ENCODE measurements at places on chromosomes 7 and 10. TPM values are rescaled to one million over a fixed set of nuclear protein-coding genes. Genes with fewer than 3 reads are reported as not detected.

ACSM6 gene
- total RNA-seq, result not detected

OR2A12 gene
- total RNA-seq, result not detected

GRCh38 chr7:150375662-150376521, 3.2 kb upstream of the ZNF775 start:
- H3K36me3 ChIP-seq, result peaks cover 4% of the 10 kb centered on the region
- no peak overlapping the region for H3K4me3 ChIP-seq
- no peaks in the 10 kb centered on the region for H3K27me3 ChIP-seq

DNA sequence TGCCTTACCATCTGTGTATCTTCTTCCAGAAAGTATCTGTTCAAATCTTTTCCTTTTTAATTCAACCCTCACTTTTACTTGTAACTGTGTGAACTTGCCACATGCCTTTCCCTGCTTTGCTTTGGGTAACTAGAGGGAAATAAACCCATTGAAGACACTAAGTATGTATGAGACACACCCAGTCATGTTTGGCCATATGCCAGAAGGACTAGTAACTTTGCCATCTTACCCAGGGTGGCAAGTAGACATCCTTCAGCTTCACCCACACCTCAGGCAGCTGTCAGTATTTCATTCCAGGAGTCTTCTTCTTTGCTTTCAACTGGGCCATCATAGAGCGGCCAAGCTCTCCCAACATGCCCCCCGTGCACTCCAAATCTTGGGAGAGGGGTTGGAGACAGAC, 323.1 kb downstream of the TNS3 start:
- no peak overlapping the region for H3K27ac ChIP-seq
- no peak for DNase-seq
- no peaks in the 10 kb centered on the region for H3K27me3 ChIP-seq
- peaks cover 8% of the 10 kb centered on the region for H3K36me3 ChIP-seq
- H3K4me1 ChIP-seq, result peaks cover 8% of the 10 kb centered on the region

DNA sequence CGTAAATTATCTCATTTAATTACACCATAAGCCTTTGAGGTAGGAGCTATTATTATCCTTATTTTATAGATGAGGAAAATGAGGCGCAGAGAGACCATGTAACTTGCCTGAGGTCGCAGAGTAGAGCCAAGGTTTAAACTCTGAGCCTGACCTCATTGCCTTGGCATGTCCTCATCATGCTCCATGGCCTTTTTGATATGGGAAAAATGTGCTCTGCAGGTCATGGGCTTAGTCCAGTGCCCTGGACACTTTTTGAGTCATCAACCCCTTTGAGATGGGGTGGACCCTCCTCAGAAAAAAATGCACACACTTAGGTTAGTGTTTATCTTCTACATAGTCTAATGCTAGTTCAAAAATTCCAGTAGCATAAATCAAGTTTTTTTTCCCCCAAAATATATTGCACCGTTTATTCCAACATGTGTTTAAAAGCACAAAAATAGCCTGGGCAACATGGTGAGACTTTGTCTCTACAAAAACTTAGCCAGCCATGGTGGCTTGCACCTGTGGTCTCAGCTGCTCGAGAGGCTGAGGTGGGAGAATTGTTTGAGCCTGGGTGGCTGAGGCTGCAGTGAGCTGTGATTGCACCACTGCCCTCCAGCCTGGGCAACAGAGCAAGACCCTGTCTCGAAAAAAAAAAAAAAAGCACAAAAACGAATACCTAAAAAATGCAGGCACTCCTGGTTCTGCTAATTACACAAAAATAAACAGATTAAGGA, 28.6 kb upstream of the TMEM178B start:
- no peaks in the 10 kb centered on the region for H3K4me1 ChIP-seq
- H3K36me3 ChIP-seq, result no peaks in the 10 kb centered on the region
- no peak overlapping the region for H3K4me3 ChIP-seq

GRCh38 chr10:8331896-8332729, 277.6 kb downstream of the GATA3 start:
- peaks cover 35% of the 10 kb centered on the region for H3K27me3 ChIP-seq
- H3K4me1 ChIP-seq, result peaks cover 1% of the 10 kb centered on the region
- H3K4me3 ChIP-seq, result peak overlapping the region; percentile 56
